ENCODE measurements at places on chromosomes 13 and 19.

- DNase-seq: no peak
These were observed 6.8 kb upstream of the ZNRF4 start for GRCh38 chr19:5448374-5448773.

GRCh38 chr19:39318071-39318470 lies 2.6 kb downstream of the LRFN1 start:
- DNase-seq: no peak

- DNase-seq: no peak
These were observed 22.2 kb downstream of the PCID2 start for GRCh38 chr13:113186061-113186900.

GRCh38 chr13:46559272-46559805 lies 6.4 kb downstream of the LRCH1 start:
- DNase-seq: no peak

DNA sequence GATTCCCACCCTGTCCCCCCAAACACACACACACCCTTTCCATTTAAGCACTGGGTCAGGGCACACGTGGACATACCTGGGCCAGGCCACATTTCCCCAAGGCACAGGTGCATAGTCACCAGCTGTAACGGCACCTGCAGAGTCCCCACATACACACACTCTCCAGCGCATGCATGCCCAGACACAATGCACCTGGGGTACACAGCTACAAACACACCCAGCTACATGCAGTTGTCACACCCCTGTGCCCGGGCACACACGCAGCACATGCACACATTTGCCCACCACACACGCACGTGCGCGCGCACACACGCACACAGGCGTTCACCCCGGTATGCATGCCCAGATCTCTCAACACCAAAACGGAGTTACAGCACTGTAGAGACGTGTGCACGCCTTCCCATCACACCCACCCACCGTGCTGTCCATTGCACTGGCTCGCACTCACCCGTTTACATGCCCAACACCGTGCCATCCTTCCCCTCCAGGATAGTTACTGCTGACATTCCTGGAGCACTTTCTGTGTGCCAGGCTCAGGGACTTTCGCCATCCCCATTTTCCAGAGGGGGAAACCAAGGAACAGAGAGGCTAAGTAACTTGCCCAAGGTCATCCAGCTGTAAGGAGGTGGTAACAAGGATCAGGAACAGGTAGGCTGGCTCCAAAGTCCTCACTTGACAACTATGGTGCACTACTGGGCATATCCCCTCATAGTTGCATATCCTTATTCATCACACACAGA lies 749 bp upstream of the SHANK1 start:
- DNase-seq: no peak

Data from Caki2 (cell line).